ENCODE measurements at places on chromosomes 3 and 15. TPM values are rescaled to one million over a fixed set of nuclear protein-coding genes. Genes with fewer than 3 reads are reported as not detected.

The RBPMS2 gene
- 0.54 TPM for polyA plus RNA-seq

DNA sequence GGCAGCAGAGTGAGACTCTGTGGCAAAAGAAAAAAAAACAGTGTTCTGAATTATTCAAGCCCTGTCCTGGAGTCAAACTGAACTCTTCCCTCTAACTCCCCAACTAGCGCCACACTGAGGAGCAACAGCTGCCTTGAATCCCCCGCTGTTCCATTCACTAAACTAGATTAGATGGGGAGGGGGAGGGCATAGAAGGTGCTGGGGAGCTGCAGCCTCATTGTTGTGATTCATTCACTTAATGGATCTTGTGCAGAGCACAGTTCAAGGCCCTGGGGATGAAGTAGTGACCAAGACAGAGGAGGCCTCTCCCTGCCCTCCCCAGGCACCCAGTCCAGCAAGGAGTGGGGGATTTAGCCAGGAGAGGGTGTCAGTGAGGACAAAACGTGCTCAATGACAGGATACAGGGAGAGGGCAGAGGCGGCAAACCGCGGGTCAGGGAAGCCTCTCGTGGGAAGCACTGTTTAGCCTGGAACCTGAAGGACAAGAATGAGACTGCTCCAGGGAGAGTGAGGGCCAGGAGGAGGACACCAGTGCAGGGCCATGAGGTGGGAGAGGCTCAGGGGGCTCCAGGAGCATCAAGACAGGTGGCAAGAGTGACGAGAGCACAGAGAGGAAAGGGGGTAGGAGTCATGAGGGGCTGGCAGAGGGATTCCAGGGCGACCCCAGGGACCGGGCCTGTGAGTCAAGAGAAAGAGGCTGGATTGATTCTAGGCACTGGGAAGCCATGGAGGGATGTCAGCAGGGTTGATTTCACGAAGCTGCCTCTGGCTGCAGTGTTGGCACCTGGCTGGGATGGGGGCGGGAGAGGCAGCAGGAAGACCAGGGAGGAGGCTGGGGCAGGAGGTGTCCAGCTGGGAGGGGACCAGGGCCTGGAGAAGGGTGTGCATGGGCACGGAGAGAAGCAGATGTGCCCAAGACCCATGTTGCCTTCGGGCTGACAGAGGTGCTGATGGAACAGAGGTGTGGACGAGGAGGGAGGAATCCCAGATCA, 31.4 kb downstream of the ALS2CL start:
- DNase-seq = no peak

The NANOGP8 gene
- polyA plus RNA-seq = not detected

DNA sequence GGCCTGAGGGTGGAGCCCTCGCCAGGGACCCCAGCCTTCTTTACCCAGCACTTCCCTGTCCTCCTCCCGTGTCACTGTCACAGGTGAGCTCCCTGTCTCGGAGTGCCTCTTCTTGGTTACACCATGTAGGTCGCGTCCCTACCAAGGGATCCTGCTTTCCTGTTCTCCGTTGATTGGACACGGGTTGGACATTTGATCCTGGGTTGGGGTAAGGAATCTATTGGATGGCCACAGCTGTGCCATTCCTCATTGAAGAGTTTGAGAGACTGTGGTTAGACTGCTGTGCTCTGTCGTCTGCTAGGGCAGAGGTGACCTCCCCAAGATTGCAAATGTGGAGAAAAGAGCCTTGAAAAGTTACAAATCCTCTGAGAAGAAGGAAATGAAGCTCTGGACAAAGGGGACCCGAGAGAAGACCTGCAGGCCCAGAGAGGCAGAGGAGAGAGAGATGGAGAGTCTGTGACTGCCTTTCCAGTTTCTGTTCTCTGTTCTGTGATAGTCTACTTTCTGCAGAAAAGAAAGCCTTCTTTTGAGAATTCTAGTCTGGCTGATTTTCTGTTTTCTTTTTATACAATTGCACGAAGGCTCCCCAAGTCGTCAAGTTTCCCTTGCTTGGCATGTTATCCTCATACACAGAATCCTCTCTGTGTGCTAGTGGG, 325.7 kb upstream of the RGMA start:
- DNase-seq = no peak

- no peak for DNase-seq
Measured at GRCh38 chr3:126184465-126185000, 4.1 kb upstream of the ALDH1L1 start.

DNA sequence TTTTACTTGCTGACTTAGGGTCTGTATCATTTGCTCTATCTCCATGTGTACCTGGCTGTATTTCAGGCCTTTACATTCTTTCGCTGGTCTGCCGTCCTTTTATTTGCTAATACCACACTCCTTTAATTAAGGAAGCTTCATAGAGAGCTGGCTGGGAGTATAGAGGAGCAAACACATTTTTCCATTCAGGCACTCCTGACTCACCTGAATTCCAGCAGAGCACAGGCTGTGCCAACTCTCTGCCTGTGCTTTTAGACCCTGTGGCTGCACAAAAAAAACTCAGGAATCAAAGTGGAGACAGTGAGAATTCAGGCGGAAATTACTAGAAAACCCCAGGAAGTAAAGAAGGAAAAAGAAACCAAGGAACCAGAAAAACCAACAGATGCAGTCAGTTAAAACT, 29.0 kb upstream of the ATP10A start:
- DNase-seq = peak; percentile 84

The CMTM6 gene
- polyA plus RNA-seq = 82.9 TPM

The RTP1 gene
- not detected for polyA plus RNA-seq

GRCh38 chr15:41020829-41021228, 67.6 kb downstream of the CHAC1 start:
- no peak for DNase-seq

DNA sequence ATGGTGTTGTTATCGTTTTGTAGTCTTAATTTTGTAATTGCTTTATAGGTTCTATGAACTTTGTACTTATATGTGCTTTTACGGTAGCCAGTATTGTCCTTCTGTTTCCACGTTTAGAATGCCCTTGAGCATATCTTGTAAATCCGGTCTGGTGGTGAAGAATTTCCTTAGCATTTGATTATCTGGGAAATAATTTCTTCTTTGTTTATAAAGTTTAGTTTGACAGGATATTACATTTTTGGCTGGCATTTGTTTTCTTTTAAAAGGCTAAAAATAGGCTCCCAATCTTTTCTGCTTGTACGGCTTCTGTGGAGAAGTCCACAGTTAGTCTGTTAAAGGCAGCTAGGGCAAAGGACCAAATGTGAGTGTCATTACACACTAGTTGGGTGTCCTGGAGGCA, 36.7 kb downstream of the SPESP1 start:
- DNase-seq = no peak

The KCTD6 gene
- 12.8 TPM for polyA plus RNA-seq

The GPR62 gene
- not detected for polyA plus RNA-seq

DNA sequence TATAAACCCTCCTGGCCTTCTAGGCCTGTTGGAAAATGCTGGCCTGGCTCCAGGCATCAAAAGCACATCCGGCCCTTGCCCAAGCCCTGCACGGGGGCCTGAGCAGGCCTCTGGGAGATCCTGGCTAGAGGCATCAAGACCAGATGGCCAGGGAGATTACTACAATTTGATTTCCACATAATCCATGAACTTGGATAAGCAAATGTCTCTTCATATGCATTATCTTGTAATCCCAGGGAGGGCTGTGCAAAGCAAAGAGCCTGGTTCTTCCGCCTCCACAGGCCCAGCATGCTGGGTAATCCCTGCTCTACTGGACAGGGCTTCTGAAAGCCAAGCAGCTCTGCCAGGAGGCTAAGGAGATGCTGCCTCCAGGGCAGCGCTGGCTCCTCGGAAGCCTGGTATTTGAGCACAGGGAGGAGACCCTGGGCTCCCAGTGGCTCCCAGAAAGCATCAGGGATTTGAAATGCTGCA, 18.2 kb downstream of the MRPL46 start:
- DNase-seq = no peak

- DNase-seq = no peak
Measured at GRCh38 chr3:23036728-23037127, 166.4 kb upstream of the UBE2E2 start.
